ENCODE measurements at places on chromosomes 16 and 17.

DNA sequence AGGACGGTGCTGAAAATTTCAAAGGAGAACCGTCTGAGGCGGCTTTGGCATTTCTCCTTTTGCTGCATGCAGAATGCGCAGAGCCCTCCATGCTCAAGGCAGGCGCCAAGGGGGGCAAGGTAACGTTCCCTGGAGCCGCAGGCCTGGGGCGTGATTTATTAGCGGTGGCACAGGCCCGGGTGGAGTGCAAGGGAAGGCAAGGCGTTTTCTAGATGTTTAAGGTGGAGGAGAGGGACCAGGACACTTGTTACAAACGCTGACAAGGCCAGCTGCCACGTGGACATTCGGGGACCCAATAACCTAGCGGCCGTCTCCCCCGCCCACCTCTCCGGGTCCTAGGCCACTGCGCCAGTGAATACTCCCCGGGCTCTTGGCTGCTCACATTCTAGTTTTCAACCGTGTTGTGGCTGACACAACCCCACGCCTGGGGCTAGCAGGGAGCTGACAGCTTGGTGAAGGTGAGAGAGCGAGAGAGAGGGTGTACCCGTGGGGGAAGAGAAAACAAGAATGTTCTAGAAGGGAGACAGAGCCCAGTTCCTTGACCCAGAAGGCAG lies 250.1 kb downstream of the C16orf95 start:
- DNase-seq = no peak

DNA sequence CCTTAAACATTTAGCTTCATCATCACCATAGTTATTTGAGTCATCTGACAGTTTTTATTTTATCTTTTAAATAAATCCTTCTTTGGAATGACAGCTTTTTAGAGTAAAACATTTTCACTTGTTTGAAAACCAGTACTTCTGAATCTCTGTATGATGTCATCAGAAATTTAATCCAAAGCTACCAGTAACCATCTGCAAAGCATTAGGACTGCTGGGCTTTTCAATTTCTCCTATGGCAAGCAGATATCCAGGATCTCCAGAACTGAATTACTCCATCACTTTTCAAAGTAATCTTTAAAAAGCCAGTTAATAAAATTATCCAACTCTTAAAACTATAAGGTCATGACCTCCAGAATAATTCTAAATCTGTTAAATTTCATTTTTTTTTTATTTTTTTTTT lies 51.5 kb downstream of the CHCT1 start:
- DNase-seq = no peak

DNA sequence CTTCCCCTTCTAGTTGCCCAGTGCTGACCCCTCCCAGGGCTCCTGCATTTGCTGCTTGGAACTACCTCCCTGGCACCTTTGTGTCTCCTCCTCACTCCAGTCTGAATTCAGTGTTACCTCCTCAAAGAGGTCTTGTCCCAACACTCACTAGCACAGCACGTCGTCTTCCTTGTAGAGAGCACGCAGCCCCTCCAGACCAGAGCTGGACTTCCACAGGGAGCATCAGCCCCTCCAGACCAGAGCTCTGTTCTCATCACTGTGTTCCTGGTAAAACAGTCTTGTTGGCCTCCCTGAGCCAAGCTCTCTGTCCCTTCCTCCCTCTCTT lies 27.8 kb upstream of the MGAT5B start:
- no peak for DNase-seq

GRCh38 chr16:22161999-22162655 lies at the start of gene SDR42E2:
Gene SDR42E2, plus strand, starts transcription at chr16:22162506. Its CDS starts 3,077 bp downstream, at chr16:22165583.
- no peak for DNase-seq

GRCh38 chr17:50439008-50439407 lies 13.0 kb downstream of the ACSF2 start:
- DNase-seq = no peak

GRCh38 chr17:30062372-30062771 lies 54.2 kb upstream of the NSRP1 start:
- DNase-seq = no peak

GRCh38 chr16:59573528-59574271 lies 839.6 kb upstream of the GOT2 start:
- DNase-seq = no peak

DNA sequence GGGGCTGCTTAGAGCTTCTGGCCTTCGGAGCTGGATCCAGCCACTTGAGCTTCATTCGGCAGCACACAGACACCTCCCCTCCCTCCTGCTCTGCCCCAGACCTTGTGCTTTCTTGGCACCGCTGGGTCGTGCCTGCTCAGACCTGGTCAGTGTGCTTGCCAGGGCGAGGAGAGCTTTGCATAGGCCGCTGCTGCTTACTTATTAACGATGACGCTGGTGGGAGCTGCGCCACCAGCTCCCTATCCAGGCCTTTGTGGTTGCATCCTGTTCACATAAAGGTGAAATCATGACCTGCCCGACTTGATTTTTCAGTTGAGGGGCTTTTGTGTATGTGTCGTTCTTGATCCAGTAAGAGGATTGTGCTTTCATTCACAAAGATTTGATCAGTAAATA lies 101.1 kb downstream of the MSI2 start:
- DNase-seq = no peak

GRCh38 chr16:74447578-74447977 lies 26.3 kb upstream of the CLEC18B start:
- no peak for DNase-seq

GRCh38 chr17:48173191-48173984 lies 65.8 kb downstream of the SNX11 start:
- no peak for DNase-seq

- DNase-seq = no peak
These were observed 573 bp downstream of the CTDNEP1 start for GRCh38 chr17:7250695-7251627.

GRCh38 chr16:89759746-89760340 lies 38.5 kb downstream of the ZNF276 start:
- no peak for DNase-seq

DNA sequence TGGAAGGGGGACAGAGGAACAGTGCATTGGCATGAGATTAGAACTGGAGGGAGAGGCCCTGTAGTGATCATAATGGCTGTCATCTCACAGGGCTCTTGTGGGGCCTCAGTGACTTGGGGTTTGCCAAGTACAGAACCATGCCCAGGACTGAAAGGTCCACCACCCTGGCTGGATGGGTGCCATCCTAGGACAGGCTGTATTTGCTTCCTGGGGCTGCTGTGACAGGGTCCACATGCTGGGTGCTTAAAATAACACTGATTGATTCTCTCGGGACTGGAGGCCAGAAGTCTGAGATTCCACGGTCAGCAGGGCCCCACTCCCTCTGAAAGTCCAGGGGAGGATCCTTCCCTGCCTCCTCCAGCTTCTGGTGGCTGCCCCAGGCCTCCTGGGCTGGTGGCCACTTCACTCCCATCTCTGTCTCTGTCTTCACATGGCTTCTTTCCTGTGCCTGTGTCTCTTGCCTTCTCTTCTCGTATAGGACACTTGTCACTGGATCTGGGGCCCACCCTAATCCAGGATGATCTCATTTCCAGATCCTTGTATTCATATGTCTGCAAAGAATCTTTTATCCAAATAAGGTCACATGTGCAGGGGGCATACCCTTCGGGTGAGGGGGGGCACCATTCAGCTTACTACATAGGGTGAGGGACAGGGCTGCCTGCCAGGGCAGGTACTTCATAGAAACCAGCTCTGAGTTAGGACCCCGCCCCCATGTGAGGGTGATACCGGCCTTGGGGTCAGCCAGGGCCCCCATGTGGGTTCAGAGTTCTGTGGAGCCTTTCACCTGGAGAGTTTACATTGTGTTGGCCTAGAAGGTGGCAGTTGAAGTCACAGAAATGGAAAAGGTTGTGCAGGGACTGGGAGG lies 52.6 kb downstream of the USP22 start:
- no peak for DNase-seq

DNA sequence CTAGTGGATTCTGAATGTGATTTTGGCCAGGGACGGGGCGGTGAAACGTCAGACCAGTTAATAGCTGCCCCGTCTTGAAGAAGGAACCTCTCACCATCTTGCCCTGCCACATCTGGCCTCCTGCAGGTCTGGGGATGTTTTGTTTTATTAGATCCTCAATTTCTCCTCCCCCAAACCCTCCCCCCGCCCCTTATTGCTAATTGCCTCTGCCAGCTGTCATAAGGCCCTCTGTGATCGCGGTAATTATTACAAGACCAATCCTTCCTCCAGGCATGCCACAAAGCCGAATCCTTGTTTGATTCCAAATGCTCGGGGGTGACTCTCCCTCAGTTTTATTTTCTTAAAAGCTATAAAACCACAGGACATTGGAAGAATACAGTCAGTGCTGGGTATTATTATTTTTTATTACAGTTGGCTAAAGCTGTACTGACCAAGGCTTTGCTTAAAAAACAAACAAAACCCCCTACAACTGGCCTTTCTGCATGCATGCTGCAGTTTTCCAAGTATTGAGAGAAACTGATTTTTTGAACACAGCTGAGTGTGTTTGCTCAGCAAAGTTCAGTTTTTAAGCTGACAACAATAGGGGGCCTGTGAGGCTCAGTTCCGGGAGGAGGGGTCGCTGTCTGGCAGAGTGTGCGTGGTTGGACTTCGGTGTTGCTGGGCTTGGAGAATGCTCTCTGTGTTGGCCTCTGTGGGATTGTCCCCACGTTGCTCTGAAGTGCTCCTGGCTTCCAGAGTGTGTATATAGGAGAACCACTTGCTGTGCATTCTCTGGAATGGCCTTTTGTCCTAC lies 1.7 kb downstream of the KSR1 start:
- no peak for DNase-seq

DNA sequence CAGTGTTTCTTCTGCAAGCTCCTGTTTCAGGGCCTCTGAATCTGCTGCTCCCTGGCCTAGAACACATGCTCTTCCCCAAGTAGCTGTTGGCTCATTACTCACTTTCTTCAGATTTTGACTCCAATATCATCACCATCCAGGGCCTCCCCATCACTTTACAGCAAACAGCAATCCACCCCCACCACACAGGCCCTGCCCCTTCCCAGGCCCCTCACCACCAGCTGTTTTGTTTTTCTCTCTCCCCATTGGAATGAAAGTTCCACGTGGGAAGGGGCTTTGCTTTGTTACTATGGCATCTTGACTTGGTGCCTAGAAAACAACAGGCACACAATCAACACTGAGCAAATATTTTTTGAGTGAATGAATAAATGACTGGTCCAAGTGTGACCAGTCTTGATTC lies 4.0 kb downstream of the TMEM170A start:
- DNase-seq = no peak

- DNase-seq = no peak
These were observed 1.3 kb downstream of the NAGS start for GRCh38 chr17:44005527-44006271.

- no peak for DNase-seq
These were observed 4.2 kb downstream of the USP6 start for GRCh38 chr17:5120036-5120435.

- DNase-seq = no peak
These were observed 35.6 kb downstream of the YPEL2 start for GRCh38 chr17:59366773-59367656.

GRCh38 chr16:89431630-89432029 lies 58.7 kb downstream of the ANKRD11 start:
- DNase-seq = no peak

DNA sequence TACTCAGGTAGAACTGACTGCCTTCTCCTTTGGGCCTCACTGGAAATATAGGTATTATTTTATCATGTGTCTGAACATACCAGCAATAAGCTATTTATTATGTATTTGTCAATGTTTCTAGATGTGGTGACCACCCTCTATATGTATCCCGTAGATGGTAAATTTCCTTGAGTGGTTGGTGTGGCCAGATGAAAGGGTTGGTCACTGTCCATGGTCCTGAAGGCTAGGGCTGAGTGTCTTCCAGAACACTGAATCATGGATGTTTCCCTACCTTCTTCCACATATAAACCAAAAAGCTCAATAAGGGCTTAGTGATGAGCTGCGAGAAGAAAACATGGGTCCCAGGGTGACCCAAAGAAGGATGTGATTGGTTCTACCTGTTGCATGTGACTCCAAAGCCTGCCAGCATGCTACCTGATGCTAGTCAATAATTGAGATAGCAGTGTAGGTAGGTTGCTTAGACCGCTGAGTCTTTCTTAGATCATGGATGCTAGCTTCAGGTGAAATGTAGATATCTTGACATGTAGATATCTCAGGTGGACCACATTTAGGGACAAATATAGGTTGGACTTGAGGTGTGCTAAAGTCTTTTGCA lies 150.3 kb downstream of the ASIC2 start:
- no peak for DNase-seq
